ENCODE measurements at places on chromosomes 6 and 20.

DNA sequence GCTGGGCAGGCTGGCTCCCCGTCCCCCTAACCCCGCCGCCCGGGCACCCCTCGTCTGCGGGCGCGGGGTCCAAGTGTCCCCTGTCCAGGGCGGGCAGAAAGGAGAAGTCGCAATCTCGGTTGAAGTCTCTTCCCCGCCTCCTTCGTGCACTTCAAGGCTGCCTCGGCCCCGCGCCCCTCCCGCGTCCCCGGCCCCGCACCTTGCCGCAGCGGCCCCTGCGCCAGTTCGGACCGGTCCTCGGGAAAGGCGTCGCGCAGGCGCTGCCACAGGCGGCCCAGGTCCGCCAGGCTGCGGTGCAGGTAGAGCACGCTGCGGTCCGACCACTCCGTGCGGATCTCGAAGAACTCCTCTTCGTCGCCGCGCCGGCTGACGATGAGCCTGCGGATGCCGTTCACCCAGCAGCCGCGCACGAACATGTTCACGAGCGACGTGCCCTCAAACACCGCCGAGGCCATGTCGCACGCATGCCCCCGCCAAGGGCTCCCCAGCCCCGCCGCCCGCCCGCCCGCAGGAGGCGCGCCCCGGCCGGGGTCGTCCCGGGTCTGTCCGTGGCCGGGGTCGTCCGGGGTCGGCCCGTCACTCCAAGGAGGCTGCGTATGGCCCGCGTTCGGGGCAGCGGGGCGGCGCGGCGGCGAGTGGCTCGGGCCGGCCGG, at the start of gene PXDC1:
Gene PXDC1, minus strand, starts transcription at position 637 of the 653 bp plus-strand sequence. Its CDS starts 182 bp downstream, at position 455.
- peak; percentile 3 for DNase-seq

GRCh38 chr6:109491207-109491938, 8.4 kb upstream of the ZBTB24 start:
- DNase-seq: peak; percentile 27

DNA sequence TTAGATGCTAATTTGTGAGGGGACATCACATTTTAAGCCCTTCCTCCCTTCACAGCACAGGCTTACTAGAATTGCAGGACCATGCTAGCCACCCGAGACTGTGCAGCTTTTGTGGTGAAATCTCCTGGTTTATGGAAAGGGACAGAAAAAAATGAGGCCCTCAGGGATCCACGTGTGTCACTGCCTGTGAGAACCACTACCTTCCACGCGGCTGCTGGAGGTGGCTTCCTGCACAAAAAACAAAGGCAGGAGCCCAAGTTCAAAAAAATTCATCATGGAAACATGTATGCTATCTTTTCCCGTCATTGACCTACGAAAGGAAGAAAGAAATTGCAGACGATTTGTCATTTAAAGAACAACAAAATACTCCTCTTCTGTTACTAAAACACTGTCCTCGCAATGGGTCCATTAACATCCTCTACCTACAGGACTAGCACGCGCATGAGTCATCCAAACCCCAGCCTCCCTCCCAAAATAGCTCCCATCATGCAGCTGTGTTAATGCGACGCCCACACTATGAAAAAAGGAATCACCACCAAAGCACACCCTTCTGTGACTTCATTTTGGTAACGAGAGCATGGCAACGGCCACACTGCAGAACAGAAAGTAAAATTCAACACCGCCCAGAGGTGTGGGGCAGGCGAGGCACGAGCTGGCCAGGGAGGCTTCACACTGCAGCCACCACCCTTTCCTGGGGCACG, 45.7 kb downstream of the RAMACL start:
- DNase-seq: no peak

DNA sequence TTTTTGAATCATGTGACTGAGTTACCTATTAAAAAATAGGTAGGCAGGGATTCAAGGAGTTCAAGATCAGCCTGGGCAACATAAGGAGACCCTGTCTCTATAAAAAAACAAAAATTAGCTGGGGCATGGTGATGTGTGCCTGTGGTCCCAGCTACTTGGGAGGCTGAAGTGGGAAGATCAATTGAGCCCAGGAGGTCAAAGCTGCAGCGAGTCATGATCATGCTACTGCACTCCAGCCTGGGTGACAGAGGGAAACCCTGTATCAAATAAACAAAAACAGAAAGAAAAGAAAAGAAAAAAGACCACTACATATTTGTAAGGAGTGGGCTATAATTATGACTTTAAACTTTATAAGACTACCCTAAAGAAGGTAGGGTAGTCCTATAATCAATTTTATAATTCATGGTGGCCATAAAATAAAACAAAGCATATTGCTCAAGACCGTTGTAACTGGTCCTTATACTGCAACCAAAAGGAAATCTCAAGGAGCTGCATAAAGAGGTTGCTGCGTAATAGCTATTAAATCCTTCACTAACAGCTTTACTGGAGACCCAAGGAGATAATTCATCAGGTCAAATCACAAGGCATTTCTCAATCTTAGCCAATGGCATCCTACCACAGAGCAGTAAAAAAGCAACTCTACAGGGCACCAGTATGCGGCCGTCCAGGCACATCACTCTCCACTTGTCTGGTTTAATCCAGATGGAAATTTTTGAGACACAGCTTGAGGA, 13.5 kb downstream of the PIGU start:
- DNase-seq: peak; percentile 14

DNA sequence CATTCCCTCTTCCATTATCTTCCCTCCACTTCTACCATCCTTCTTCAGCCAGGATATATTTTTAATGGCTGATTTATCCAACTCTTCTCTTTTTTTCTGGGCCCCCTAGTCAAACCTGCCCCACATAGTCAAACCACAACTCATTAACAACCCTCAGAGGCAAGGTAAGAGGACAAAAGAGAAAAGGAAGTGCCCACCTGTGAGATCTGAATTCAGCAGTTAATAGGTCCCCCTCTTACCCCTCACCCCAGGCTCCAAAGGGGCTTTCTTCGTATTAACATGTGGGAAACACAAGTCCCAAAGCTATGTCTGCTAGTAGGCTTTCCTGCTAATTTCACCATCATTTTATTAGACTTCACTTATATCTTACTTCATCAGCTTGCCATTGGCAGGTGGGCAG, 44.1 kb upstream of the TSPYL1 start:
- DNase-seq: no peak

GRCh38 chr6:132464538-132465256, 48.2 kb downstream of the STX7 start:
- peak; percentile 56 for DNase-seq

DNA sequence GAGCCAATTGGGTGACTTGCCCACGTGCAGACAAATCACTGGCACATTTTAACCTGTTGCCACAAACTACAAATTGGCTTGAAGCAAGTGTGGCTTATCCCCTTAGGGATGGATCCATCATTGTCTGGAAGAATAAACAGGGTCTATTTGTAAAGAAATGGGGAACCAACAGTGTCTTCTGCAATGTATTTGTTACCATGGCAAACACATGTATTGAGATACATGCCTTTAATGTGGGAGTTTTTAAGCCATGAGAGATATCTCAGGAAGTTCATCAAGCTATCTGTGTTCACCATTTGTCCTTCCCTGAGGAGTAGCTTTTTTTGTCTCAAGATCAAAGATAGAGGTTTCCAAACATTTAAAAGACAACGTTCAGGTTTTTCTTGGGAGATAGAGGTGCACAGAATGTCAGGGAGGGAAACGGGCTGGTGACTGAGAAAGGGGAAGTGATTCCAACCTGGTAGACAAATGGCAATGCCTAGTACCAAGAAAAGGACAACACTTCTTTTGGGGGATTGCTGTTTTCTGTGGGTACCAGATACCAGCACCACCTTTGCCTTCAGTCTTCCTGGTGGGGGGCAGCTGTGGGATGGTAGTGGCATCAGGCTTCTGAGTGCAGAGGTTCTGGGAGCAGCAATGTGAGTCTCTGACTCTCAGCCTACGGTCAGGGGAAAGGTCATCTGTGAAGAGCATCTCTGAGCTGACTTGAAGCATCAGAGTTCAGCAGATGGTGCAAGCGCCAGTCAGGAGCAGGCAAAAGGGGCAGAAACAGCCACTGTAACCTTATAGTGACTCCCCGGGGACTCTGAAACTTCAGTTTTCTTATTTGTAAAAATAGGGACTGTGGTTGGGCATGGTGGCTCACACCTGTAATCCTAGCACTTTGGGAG, 20.1 kb upstream of the BCAS1 start:
- no peak for DNase-seq

- no peak for DNase-seq
Measured at GRCh38 chr6:85389151-85389797, 60.6 kb upstream of the NT5E start.

DNA sequence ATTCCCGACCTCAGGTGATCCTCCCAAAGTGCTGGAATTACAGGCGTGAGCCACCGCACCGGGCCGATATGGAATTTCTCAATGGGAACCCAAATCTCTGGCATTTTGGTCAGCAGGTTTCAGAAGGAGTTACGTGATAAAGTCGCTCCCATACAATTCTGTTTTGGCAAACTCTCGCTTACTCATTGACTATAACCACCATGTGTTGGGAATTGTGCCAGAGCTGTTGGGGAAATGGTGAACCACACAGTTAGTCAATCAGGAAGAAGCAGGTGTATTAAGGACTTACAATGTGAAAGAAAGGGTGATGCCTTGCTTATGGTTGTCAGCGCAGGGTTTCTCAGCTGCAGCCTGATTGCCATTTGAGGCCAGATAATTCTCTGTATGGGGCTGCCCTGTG, 410.5 kb downstream of the QKI start:
- DNase-seq: peak; percentile 39

GRCh38 chr6:130624046-130624445, 203.2 kb upstream of the SMLR1 start:
- DNase-seq: no peak

DNA sequence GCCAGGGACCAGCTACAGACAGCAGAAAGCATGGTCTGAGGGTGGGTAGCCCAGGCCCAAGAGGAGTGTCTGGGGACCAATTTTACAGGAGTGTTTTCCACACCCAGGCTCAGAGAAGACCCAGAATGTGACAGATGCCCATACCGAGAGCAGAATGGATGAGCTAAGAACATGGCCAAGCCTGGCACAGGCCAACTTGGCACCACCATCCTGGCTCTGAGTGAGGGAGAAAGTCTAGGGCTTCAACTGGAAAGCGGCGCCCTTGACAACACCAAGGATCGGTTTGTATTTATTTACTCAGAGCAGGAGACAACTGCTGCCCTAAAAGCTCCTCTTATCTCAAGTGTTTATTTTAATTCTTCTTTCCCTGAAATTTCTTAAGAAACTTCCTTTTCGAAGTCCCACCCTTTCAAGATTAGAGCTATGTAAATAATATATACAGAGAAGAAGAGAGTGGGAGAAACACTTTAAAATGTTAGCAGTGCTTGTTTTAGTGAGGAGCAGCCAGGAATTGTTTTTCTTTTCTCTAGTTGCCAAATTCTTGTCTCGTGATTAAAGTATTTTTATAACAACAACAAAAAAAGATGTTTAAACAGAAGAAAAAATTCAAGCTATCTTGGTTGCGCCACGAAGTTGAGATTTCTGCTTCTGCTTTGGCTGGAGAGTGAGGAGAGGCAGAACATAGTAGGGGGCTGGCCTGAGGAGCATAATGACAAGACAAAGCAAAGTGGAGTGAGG, 16.2 kb downstream of the TNXB start:
- peak; percentile 25 for DNase-seq

DNA sequence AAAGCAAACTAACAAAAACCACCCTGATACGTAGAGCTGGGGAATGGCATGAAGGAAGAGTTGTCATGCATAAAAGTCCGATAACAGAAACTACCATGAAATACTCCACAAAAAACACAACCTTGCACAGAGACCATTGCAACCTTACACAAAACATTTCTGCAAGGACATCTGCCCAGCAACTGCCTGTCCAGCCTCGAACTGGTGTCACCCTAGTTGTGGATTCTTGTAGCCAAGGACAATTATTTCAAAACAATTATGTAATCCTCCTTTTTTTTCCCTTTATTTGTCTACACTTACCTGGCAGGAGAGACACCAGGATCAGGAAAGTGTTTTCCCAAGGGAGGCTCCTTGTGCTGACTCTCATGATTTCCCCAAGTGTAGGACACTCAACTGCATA, 232.5 kb upstream of the SYNDIG1 start:
- no peak for DNase-seq

- DNase-seq: no peak
Measured at GRCh38 chr6:121890307-121890910, 455.0 kb downstream of the GJA1 start.

DNA sequence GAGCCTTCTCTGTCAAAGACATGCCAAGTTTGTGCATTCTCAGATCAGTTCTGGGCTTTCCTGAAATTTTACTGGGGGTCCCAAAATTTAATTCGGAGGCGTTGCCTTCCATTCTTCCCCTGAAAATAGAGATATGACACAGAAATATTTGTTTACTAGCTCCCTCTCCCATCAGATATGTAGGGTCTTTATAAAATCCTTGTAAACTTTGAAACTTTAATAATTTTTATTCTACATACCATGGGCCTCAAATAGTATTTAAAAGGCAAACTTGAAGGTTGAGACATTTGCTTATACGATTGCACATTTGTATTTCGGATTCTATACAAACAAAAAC, 54.6 kb downstream of the IL20RA start:
- DNase-seq: no peak

- DNase-seq: no peak
Measured at GRCh38 chr6:43904311-43905123, 134.5 kb downstream of the VEGFA start.

- DNase-seq: no peak
Measured at GRCh38 chr20:41087325-41087685, 50.0 kb upstream of the PLCG1 start.

- no peak for DNase-seq
Measured at GRCh38 chr20:21862956-21863355, 157.5 kb downstream of the PAX1 start.

- no peak for DNase-seq
Measured at GRCh38 chr20:51382986-51383821, 159.3 kb downstream of the NFATC2 start.

- DNase-seq: peak; percentile 73
Measured at GRCh38 chr20:10591946-10592521, 81.8 kb downstream of the JAG1 start.

DNA sequence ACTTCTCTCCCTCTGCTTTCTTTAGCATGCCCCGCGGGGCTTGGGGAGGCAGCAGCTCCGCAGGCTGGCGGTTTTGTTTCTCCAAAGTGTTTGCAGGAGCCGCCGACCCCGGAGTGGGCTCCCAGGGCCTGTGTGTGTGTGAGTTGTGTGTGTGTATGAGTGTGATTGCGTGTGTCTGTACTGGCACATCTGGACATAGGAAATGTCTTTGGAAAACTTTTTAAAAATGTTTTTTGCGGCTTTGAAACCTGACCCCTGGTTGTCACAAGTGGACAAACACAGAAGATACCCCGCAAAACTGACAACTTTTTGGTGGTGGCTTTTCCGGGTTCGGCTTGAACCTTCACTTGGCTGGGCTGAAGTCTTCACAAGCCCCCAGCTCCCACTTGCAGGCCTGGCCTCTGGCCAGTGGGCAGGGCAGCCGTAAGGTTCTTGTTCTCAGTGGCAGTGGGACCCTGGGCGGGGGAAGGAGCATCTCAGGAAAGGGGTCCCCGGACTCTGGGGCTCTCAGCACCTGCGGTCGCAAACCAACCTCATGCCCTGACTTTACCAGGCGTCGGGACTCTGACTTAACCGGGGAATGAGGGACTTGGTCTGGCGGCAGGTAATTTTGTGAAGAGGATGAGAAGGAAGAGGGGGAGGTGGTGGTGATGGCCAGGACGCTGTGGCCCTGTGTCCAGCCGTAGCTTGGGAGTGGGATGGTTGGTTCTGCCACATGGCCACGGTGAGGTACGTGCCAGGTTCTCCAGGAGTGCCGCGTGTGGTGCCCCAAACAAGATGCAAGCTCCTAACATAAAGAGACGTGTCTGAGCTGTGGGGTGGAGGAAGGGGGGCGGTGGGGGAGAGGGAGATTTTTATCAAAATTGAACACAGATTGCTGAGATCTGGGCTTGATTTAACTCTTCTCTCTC, 619 bp downstream of the DAAM2 start:
- no peak for DNase-seq
